Stimulated activated CD8-positive, alpha-beta memory T cell treated with anti-CD3 and anti-CD28 coated beads, Interleukin-4, amount 100 ng/mL, for 1 hour (primary cell): ENCODE measurements at places on chromosomes 1 and 21.

DNA sequence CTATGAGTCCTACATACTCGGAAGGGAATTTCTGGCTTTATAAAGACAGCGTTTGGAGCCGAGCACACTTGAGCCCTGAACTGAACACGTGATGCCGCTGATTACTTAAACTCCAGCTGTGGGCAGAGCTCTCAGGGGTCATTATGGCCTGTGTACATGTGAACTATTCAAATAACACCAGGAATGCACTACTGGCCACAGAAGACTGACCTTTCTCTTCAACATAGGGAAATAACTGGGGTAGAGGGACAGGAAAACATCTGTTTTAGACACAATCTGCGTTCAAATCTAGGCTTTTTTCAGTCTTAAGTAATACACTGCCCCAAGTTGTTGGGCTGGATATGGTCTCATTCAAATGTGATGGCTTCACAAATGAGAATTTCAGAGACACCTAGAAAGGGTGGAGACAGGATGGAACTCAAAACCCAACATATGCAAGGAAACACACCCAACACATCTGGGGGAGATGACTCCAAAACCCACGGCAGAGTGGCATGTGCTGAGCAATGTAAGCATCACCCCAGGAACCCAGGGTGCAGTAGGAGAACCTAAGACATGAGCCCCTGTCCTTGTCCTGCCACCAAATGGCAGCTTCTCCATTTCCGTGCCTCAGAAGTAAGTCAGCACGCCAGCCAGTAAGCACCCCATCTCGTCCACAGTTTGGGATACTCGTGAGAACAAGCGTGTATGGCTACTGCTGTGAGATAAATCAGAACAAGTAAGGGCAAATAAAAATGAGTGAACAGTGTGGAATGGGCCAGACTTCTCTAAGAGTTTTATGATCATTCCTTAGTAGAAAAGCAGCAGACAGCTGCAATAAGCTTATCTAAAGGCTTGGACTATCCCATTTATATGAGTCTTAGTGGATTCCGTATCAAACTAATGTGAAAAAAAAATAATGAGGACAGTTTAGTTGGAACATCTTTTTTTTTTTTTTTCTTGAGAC, 24.9 kb downstream of the NID1 start:
- DNase-seq, result no peak

GRCh38 chr1:236727521-236727920, 41.2 kb downstream of the ACTN2 start:
- no peak for DNase-seq

DNA sequence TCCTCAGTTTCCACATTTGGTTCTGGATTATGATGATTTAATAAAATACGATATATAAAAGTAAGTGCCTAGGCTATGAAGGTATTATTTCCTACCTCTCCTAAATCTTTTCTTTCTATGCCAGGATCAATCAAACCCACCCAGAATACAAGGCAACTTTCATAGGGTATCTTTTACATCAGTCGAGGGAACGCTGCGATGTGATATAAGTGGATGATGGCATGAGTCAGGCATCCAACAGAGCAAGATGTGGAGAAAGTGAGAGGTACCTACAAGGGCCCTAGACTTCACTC, 781 bp downstream of the TTLL7 start:
- no peak for DNase-seq

DNA sequence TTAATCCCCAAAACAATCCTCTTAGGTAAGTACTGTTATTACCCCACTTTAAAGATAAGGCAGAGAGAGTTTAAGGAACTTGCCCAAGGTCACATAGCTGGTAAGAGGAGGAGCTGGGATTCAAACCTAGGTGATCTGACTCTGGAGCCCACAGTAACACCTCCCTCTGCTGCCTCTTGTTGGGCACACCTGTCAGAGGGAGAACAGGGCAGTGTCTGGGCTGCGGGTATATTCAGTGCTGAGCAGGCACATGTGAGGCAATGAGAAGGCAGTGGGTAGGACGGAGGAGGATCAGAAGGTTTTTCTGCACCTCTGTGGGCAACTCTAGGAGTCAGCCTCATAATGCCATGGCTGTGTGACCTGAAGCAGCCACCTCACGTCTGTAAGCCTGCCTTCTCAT, 1.8 kb downstream of the HPCA start:
- DNase-seq, result no peak
